ENCODE measurements at places on chromosomes 5 and 9.

DNA sequence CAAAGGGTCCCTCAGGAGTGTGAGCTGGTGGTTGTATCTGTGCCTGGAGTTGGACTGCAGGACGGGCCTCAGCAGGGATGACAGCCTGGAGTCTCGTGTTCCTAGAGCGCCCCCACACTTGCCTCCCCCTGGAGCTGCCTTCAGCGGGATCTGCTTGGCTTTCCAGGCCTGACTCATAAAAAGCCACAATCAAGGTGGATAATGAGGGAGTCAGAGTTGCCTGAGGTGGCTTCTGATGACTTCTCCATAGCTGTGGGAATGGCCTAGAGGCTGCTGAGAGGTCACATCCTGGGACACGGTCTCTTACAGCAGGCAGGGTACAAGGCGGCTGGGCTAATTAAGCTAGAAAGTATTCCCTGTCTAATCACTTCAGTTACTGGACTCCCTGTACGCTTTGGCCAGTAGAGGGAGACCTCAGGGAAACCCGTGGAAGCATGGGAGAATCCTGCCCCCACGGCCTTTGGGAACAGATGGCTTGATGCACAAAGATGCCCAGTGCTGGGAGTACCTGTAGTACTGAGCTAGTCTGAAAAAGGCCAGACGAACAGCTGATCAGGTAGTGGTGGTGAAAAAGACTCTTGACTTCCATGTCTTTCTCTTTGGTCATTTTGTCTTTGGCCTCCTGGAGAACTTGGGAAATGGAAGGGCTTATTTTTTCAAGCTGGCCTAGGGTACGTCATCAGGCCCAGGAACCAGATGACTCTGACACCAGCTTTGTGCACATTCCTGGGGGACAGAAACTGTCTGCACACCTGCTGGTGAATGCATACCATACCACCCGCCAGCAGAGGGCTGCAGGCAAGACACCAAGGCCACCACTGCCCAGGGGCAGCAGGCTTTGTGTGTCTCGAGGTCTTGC is 16.1 kb upstream of the FRRS1L start:
- peak; percentile 65 for DNase-seq

GRCh38 chr5:73867345-73868335 is 241.6 kb downstream of the ARHGEF28 start:
- DNase-seq: peak; percentile 37

DNA sequence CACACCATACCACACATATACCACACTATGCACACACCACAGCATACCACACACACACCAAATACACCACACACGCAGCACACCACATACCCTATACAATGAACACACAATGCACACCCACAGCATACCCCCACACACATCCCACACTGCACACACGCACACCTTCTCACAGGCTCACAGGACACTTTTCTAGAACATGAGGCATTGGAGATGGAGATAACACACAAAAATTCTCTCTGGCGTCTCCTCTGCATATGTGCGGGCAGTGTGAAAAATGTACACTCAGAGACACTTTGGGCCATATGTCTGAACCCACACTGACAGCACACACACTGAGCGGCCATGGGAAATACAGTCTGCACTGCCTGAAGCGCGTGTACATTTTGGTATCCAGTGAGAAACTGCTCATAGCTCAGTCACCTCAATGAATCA is 278.1 kb downstream of the GADD45G start:
- no peak for DNase-seq

DNA sequence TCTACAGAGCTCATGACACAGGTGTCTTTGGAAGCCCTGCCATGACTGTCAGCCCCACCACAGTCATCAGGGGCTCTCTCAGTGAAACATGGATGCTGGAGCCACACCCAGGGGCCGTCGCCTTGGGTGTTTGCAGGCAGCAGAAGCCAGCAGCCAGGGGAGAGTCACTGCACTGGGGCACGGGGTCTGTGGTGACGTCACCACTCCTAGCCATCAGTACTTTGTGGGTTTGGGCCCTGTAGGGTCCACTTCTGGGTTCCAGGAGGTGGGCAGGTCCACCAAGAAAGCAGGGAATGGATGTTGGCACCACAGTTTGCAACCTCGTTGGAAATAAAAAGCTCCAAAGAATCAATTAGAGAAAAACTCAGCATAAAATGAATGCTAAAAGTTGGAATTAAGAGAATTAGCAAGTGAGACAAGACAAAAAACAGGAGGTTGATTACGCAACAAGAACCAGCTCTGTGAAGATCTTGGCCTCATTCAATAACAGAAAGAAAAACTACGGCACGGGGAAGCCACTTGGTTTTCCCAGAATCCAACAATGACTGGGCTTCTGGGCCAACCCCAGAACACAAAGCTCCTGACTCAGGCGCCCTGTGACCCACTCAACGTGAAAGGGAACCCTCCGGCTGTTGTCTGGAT is 34.3 kb downstream of the MED10 start:
- no peak for DNase-seq

GRCh38 chr5:50665091-50665490 is 1.3 kb upstream of the PARP8 start:
- no peak for DNase-seq

- no peak for DNase-seq
These were observed 4.5 kb downstream of the WHRN start for GRCh38 chr9:114500697-114501292.

- DNase-seq: peak; percentile 22
These were observed 151.8 kb upstream of the VLDLR start for GRCh38 chr9:2469681-2470221.

GRCh38 chr5:72653586-72653985 is 146.4 kb upstream of the ZNF366 start:
- DNase-seq: no peak

DNA sequence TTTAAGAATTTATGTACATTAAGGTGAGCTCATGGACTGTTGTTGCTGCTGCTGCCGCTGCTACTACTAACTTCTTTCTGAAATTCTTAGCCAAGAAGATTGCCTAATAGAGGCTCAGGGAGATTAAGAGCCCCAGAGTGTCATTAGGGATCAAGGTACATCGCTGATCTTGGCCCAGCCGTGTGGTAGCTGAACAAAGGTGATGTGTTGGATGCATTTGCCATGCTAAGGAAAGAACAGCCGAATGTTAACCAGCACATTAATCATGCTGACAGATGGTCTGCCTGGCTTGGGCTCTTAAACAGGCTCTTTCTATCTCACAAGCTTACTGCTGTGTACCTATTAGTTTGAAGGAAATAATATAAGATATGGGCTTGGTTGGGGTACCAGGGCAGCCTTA is 137.1 kb downstream of the KCTD16 start:
- no peak for DNase-seq

DNA sequence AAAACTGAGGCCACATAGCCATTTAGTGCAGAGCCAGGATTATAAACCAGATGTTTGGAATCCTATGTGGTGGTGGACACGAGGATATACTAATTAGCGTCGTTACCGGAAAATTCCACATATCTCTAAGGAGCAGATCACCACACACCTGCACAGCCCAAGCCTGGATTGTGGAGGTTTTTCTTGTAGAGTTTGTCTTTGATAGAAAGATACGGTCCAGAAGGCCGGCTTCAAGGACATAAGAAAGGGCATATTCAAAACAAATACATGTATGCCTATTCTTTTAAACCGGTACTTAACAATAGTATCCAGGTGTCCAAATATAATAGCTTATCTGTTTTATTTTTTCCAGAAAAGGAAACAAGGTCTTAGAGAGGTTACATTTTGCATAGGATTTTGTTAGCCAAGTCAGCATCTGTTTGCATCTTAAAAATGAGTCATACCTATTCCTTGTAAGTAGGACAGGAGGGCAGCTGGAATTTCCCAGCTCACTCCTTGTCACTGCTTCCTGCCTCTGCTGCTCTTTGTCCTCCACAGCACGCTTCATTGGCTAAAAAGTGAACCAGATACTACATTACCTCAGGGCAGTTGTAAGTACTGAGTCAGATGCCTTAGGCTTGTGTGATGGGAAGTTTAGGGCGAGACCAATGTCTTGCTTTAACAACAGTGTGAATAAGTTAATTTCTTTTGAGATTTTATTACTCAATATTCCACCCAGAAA is 3.6 kb downstream of the TMC1 start:
- peak; percentile 97 for DNase-seq

DNA sequence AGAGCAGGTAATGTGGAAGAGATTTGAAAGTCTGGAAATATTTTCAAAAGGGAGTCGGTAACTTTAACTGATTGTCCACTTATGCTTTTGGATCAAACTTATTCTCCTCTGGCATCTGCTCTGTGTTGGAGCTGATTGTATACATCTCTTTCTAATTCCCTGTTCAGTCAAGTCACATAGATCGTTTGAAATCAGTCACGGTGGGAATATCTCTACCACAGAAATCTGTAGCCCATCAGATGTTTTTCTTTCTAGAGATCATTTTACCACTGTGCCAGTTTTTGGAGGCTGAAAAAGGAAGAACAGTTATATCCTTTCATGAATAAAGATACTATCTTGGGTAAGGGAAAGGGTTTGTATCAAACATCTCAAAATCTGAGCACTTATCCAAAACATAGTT is 1853.3 kb downstream of the EFNA5 start:
- no peak for DNase-seq

DNA sequence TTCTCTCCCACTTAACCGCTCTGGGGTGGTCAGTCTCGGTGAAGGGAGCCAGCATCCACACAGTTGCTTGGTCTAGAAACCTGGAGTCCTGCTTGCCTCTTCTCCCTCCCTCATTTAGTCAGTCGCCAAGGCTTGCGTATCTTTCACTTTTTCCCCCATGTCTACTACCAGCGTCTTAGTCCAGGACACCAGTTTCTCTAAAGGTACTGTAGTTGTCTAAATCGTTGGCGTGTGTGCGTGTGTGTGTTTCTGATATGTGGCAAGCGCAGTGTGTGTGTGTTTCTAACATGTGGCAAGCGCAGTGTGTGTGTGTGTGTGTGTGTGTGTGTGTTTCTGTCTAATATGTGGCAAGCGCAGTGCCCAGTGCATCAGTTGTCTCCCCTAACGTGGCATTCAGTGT is 641 bp downstream of the ATP6V1G1 start:
- peak; percentile 18 for DNase-seq

DNA sequence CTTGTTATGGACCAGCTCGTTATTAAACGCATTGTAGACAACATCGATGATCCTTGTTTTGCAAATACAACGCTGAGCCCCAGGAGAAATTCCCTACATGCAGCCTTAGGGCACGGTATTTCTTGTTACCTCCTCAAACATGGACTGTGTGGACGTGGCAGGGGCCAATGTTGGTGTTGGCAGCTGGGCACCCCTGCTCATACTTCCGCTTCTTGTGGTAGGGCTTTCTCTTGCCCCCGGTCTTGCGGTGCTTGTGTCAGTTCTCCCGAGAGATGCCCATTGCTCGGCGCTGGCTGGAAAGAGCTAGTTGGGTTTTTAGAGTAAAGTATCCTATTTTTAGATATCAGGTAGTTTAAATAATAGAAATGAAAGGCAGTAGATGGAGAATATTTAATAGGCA is 45.5 kb downstream of the UBAP1 start:
- DNase-seq: no peak

GRCh38 chr5:144024545-144024944 is 145.9 kb downstream of the YIPF5 start:
- no peak for DNase-seq

- DNase-seq: no peak
These were observed 117.5 kb upstream of the BOD1 start for GRCh38 chr5:173733831-173734501.

- DNase-seq: no peak
These were observed 33.0 kb downstream of the LMNB1 start for GRCh38 chr5:126809916-126810315.

- DNase-seq: peak; percentile 4
These were observed 75.7 kb downstream of the MED10 start for GRCh38 chr5:6302684-6303083.

DNA sequence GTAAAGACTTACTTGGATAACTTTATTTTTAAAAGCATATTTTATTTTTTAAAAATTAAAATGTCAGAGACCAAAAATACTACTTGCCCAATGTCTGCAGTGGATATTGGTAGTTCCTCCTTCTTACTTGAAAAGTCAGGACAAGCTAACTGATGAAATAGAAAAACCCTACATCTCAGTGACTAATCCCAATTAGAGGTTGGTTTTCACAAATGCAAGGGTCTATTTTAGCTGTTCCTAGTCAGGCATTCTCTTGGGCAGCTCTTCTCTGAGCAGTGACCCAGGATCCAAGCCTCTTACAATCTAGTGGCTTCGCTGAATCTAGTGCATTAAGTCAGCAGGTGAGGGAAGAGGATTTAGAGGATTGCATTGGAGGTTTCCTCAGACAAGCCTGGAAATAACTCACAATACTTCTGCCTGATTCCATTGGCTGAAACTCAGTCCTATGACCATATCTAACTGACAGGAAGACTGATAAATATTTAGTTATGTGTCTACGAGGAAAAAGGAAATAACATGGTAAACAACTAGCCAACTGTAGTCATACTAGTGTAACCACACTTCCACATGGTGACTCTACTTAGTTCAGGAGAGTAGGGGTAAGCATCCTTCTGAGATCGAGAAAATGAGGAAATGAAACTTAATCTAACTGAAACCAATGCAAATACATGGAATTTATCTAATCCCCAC is 34.2 kb upstream of the MIER3 start:
- no peak for DNase-seq

DNA sequence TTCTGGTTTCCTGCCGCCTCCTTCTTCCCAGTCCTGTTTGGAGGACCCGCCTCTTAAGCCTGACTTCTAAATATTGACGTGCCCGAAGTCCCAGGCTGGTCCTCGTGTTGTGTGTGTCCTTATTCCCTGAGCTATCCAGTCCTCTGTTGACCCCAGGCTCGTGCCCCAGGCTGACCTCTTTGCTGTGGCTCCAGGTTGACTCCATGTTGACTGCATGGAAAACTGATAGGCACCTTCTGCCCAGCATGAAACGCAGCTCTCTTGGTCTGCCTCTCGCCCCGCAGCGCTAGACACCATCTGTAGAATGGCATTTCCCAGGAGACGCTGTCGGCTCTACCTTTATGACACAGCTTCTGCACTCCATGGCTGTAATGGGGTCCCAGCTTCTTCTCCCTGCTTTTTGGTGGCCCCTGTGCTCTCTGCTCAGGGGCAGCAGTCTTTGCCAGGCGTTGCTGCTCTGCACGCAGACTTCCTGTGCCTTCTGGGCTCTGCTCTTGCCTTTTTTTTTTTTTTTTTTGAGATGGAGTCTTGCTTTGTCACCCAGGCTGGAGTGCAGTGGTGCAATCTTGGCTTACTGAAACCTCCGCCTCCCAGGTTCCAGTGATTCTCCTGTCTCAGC is 28.4 kb downstream of the EHMT1 start:
- no peak for DNase-seq

- no peak for DNase-seq
These were observed 3.7 kb downstream of the TUBB4B start for GRCh38 chr9:137244486-137245449.

GRCh38 chr5:129547137-129547536 is 87.0 kb downstream of the ADAMTS19 start:
- DNase-seq: no peak

DNA sequence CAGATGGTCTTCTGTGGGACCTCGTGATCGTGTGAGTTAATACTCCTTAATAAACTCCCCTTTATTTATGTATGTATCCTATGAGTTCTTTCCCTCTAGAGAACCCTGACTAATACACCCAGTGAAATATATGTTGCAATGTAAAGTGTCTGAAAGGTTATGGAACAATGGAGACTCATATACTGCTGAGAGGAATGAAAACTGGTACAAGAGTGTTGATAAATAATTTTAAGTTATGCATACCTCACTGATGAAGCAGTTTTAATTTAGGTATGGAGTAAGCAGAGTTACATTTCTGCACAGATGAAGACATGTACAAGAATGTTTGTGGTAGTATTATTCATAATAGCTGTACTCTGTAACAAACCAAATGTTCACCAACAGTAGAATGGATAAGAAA is 438.3 kb downstream of the TAF11L14 start:
- no peak for DNase-seq

GRCh38 chr9:116288658-116289057 is 135.1 kb downstream of the PAPPA start:
- peak; percentile 99 for DNase-seq
